Colonic mucosa (tissue), 4 donors: ENCODE measurements at places on chromosomes 1 and 21.

DNA sequence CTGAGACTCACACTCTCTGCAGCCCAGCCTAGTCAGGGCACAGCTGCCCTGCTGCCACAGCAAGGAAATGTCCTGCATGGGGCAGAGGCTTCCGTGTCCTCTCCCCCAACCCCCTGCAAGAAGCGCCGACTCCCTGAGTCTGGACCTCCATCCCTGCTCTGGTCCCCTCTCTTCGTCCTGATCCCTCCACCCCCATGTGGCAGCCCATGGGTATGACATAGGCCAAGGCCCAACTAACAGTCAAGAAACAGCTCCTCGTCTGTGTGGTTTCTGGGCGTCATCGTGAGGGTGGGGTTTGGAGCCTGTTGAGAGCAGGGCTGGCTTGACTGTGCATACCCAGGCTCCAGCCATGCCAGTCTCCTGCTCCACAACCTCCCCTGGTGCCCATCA lies 19.5 kb downstream of the FAAH start:
- no peak for DNase-seq

GRCh38 chr1:30881319-30882181 lies 27.0 kb downstream of the SDC3 start:
- no peak for DNase-seq

DNA sequence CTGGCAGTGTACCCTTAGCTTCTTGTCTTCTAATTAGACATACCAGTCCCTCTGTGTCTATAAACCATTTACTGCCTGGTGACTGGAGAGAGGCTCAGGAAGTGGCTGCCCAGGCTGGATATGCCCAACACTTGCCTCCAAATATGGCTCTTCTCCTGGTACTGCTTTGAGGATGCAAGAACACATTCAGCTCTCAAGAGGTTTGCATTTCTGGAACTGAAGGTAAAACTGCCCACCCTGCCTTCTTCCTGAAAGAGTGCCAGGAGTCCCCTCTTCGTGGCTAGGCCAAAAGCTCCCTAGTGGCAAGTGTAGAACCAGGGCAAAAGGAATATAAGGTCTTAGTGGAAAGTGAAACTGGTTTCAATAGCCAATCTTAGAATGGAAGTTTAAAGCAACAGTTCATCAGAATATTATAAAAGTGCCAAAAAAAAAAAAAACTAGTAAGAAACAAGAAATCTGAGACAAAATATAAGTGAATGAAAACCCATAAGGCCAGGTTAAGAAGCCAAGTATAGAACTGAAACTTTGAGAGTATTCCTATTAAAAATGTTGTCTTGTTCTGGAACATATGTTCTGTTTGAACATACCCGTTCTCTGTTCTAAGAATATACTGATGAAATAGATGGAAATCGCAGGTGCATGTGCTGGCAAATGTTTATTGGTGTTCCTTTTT lies 77.2 kb upstream of the CTTNBP2NL start:
- DNase-seq: no peak

DNA sequence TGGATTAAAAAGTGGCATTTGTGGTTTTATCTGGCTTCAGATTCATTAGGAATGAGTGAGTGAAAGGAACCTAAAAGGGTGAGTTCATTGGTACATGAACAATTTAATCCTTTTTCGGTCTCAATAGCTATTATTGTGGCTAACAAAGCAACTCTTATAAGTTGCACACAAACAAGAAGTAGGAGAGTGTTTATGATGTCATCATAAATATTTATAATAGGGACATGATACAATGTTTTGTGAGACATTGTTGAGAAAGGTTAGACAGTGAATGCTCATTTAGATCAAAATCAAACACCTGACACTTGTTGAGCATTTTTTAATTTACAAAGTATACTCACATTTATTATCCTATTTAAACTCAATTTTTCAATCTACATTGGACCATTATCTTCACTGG lies 363.4 kb downstream of the PDE4B start:
- no peak for DNase-seq

DNA sequence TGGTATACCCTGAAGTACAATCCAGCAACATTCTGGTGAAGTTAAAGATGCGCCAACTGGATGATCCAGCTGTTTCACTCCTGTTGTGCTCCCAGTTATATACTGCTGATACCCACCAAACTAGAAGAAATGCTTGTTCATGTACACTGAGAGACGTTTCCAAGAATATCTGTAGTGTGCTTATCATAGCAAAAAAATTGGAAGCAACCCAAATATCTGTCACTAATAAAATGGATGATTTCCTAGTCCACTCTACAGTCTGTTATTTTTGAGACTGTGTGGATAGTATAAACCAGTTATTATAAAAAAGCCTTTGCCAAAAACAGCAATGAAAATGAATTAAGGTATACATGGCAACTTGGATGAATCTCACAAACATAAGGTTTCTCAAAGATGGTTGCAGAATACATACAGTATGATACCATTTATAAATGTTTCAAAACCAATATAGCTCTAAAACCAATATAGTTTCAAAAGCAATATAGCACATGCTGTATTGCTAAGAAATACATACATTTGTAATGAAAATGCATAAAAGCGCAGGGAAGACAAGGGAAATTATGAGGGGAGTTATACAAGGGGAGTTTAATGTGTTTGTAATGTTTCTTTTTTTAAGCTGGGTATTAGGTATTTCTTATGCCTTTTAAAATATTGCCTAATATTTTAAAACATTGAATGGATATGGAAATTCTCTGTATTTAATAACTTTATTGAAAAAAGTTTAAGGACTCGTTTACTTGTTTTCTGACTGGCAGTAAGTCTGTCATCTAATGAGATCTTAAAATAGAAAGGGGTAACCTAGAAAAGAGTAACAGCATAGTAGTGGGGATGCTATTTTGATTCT lies 36.5 kb downstream of the GPSM2 start:
- DNase-seq: no peak

DNA sequence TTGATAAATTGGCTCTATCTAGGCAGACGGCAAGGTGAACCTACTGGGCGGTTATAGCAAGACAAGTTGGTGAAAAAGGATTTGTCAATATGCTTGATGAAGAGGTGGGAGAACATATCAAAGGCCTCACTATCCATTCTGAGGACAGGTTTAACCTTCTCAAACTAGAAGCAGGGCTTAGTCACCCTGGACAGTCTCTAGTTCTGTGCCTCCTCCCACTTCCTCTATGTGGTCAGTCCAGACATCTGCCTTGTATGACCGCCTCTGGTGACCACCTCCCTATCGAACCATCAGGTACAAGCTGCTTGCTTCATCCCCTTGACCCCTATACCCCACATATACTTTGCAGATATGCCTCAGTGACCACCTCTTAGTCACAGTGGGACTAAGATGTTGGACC lies 2.3 kb upstream of the SCYL3 start:
- no peak for DNase-seq

DNA sequence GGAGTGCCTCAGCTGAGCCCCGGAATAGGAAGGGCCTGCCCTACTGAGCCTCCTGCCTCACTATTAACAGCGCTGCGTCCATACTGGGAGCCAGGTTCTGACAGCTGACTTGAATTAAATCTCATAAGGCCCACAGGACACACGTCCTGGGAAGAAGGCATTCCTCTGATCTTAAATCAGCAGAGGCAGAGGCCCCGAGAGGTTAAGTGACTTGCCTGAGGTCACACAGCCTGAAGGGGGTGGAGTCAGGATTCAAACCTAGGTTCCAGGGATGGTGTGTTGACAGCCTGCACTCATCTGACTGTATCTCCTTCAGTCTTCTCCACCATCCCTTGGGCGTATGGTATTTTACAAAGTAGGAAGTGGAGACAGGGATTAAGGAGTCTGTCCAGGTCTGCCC lies 79.8 kb downstream of the AJAP1 start:
- no peak for DNase-seq

DNA sequence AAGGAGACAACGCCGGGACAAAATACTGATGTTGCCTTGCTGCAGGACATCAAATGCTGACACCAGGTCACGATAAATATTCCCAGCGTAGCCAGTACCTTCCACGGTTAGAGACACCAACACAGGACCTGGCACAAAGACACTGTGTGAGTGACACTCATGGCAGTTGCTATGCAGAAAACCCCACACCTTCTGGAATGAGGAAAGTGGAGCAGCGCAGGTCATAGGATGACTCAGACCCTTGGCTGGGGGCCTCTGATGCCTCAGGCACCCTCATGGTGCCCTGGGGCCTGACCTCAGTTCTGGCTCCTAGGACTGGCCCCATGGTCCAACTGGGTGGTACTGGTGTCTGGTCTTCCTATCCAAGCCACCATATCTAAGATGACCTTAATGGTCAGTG lies 7.0 kb downstream of the DCST2 start:
- no peak for DNase-seq

- DNase-seq: no peak
These were observed 359.0 kb downstream of the RGS7 start for GRCh38 chr1:240998024-240998423.

GRCh38 chr1:245444945-245445344 lies 290.2 kb downstream of the KIF26B start:
- no peak for DNase-seq

DNA sequence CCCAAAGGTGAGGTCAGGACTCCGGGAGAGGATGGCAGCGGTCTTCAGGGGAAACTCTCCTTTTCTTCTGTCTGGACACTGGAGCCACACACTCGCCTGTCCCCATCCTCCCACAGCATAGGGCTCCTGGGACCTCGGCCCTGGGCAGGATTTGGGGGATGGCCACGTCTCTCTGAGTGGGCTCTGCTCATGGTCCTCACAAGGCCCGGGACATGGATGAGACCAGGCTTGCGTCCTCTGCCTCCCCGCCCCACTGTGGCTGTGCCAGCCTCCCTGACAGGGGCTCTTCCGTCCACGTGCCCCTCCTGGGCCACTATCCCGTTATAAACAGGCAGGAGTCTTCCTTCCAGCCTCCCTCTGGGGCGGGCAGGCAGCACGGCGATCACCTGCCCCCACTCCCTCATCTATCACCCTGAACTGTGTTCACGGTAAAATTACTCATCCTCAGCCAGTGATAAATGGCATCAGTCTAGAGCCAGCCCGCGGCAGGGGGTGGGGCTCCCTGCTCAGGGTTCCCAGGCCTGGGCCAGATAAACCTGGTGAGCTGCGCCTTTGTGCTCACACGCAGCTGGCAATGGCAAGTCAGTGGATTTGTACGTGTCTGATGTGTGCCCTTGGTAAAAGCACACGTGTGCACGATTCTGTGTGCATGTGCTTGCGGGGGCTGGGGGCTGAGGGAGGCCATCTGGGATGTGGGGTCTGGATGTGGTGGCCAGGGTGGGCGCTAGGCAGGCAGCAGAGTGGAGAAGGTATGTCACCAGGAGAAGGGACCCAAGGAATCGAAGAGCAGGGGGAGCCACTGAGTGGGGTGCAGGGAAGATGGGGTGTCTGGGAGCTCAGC lies 12.6 kb upstream of the SAMD11 start:
- peak; percentile 17 for DNase-seq

DNA sequence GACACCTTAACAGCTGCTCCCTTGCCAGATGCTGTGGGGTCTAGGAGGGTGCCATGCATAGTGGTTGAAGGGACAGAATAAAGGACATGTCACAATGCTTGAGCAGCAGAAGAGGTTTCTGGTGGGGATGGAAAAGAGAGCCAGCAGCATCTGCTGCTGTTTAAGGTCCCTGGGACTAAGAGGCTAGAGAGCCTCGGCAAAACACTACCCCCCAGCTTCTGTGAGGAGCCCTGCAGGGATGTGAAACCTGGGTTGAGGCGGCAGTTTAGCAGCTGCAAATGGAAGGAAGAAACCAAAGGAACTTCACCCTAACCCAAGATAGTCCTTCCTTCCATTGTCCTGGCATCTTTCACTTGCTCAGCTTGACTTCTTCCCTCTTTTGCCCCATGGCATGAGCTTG lies 39.4 kb downstream of the PLXNA2 start:
- no peak for DNase-seq

GRCh38 chr1:15027515-15027986 lies 126.0 kb upstream of the TMEM51 start:
- DNase-seq: peak; percentile 82

GRCh38 chr1:246255773-246256172 lies 251.3 kb downstream of the SMYD3 start:
- DNase-seq: no peak

GRCh38 chr1:230401763-230402294 lies 24.3 kb downstream of the PGBD5 start:
- no peak for DNase-seq

GRCh38 chr1:66571789-66572188 lies 37.8 kb downstream of the SGIP1 start:
- no peak for DNase-seq

GRCh38 chr1:3071565-3072390 lies 2.8 kb downstream of the PRDM16 start:
- no peak for DNase-seq

DNA sequence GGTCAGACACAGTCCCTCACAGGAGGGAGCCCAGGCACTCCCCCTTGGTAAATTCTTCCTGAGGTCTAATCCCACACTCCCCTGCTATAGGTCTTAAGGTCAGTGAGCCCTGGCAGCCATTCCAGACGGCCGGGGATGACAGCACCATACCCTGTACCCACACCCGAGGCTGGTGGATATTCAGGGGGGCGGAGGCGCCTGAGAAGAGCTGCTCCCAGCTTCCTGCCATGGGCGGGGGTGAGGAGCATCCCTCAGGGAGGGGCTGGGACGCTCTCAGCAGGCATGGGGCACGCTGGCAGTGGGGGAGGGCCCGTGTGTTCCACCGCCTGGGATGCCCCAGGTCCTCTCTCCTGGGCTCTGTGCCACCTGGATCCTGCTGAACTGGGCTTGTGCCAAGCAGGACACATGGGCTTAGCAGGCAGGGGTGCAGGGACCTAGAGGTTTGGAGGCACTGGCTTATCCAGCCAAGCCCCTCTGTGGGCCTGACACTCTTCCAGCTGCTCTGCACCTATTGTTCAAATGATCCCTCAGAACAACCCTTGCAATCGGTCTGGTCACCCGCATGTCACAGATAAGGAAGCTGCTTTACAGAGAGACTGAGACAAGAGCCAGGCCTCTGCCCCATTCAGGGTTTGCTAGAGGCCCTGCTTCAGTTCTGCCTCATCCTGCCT lies 5.7 kb upstream of the ADGRB2 start:
- no peak for DNase-seq

DNA sequence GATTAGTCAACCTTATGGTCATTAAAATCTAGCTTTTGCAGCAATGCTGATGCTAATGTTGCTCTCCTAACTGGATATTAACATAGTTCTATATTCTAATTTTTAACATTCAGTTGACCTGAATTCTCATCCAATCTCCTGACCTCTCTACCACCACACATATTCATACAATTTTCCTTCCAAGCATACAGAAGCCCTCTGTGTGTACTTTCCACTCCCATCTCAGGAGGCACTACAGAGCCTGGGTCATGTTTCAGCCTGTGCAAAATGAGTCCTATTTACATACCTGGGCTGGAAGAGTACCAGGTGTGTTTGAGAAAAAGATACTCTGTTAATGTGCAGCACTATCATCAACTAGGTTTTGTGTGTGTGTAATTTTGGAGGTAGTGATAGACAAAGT lies 486.3 kb downstream of the NEGR1 start:
- no peak for DNase-seq
